ENCODE measurements at places on chromosomes 16 and 17.

DNA sequence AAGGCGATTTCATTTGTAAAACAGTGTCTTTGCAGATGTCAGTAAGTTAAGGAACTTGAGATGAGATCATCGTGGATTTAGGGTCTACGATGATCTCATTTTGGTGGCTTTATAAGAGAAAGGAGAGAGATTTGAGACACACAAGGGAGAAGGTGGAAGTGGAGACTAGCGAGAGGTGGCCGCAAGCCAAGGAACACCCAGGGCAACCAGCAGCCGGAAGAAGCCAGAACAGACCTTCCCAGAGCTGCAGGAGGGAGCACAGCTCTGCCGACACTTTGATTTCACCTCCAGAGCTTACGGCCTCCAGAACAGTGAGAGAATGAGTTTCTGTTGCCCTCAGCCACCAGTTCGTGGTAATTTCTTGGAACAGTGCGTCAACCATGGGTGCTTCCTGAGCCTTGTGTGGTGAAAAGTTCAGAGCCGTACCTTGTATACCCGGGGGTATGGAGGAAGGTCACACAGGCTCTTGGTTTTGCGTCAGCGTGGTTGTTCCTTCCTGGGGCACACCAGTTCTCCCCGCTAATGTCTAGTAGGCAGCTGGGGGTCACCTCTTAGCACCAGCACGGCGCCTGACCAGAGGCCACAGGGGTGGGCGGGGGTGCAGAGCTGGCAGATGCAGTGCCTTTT lies 12.9 kb upstream of the SEC14L1 start:
- DNase-seq: peak; percentile 53

GRCh38 chr17:4942760-4943508 lies 2.9 kb downstream of the RNF167 start:
- DNase-seq: no peak

DNA sequence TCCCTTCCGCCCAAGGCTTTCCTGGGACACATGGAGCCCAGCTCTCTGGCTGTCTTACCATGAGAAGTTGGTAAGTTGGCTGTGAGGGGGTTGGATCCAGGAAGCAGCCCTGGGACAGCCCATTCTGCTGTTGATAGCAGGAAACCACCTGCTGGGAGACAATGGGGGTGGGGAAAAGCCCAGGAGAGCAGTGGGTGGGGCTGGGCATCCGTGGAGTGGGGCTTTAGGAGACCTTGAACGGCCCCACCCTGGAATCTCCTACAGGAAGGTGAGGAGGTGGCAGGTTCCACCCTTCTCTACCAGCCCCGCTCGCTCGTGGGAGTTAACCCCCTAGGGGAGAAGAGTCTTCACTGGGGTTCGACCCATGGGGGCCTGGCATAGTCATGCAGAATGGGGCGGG lies 5.8 kb downstream of the TMEM92 start:
- no peak for DNase-seq

GRCh38 chr16:66197668-66198278 lies 168.7 kb upstream of the CDH5 start:
- no peak for DNase-seq

- DNase-seq: no peak
These were observed 235.8 kb downstream of the MAP2K4 start for GRCh38 chr17:12256380-12256995.

DNA sequence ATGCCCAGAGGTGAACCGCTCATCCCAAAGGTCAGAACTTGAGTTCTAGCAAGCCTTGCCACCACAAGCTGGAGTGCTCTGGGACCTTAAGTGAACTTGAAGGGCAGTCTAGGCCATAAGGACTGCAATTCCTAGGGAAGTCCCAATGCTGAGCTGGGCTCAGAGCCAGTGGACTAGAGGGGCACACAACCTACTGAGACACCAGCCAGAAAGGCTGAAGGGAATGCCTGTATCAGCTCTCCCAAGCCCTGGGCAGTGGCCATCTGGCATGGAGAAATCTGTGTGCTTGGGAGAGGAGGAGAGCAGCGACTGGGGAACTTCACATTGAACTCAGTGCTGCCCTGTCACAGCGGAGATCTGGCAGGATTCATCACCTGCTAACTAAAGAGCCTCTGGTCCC lies 201.3 kb downstream of the CEP112 start:
- DNase-seq: no peak

DNA sequence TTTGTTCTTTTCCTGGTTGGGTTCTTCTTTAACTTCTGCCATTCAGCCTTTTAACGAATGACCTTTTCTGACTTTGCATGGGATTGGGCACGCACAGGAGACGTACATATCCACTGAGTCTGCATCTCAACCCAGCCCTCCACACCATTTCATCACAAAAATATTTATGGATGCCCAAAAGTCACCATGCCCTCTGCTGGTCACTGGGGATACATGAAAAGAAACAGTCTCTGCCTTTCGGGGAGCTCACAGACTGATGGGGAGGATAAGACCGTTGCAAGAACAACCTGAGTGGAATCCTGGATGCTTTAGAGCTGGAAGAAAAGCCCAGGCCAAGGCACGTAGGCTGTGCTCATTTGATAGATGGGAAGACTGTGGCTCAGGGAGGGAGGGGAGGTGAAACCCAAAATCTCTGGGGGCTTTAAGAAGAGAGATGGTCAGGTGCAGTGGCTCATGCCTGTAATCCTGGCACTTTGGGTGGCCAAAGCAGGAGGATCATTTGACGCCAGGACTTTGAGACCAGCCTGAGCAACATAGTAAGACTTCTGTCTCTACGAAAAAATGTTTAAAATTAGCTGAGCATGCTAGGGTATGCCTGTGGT lies 7.9 kb upstream of the MT2A start:
- DNase-seq: no peak

DNA sequence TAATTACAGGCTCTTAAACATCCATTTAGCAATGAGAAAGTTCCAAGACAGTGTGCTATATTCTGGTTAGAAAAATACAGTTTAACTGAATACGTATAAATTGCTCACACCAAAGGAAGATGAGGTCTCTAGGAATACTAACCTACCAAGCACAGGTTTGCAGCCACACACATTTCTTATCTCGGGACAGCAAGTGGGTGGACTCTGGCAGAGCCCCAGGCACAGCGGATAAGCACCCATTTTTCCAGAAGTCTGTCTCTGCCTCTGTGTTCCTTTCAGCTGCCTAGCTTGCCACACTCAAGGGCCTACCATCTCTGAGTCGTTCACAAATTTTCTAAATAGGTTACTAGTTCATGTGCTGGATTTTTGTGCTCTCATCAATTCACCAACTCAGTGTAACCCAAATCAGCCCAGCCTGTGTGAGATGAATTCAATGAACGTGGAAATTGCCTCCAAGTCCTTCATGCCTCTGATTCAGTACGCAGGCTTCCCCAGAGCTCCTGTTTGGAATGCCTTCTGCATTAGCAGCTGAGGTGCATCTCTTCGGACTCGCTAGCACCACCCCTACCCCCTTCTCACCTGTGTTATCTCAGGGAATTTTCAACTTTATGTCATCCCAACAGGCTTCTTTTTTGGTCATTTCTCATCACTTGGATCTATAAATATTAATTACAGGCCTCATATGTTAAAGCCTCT lies 581.0 kb upstream of the CDH11 start:
- DNase-seq: no peak

- no peak for DNase-seq
These were observed 104.3 kb upstream of the HLF start for GRCh38 chr17:55160501-55160900.

DNA sequence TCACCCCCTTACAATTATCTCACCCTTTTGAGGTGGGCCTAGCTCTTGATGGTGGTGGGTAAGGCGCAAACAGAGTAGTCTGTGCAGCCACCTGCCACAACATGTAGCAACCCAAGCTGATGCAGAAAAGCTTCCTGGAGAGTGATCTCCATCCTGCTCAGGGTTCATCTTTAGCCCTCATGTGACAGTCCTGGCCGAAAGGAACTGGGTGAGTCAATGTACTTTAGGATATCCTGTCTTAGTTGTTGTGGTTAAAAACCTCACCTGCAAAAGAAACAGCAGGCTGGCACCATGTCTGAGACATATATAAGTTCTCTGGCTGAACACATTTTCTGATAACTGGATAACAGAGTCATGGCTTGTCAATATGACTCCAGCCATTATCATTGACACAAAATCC lies 183.5 kb upstream of the CPHXL start:
- no peak for DNase-seq

- DNase-seq: no peak
These were observed 237.1 kb downstream of the NTN1 start for GRCh38 chr17:9258115-9259015.

- DNase-seq: no peak
These were observed 302.9 kb downstream of the CPPED1 start for GRCh38 chr16:12500771-12501170.

DNA sequence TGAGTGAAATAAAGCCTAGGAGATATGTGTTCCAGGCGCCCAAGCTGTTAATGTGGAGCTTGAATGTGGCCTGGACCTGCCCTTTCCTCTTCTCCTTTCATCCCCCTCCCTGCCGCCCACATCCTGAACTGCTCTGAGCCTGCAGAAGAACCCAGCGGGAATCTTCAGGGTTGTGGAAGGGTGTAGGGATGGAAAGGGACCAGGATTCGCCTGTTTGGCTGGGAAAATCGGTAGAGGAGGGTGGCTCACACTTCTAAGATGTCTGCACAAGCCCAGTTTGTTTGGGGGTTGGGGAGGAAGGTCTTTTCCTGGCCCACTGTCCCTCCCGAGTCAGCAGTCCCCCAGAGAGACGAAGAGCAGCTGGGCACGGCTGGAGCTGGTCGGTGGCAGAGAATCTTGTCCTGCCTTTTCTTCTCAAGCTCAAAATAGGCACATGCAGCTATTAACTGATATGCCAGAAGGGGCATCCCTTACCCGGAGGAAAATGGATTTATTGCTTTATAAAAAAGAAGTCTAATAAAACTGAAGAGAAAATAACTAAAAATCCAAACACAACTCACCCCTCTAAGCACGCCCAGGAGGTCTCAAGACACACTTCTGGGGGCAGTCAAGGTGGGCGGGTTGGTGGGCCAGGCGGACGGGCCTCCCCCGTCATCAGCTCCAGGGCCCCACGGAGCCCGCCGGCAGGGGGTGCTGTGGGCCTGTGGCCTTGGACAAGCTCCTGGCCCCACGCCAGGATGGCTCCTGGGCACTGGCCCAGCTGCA lies 11.5 kb upstream of the PITPNA start:
- peak; percentile 48 for DNase-seq

DNA sequence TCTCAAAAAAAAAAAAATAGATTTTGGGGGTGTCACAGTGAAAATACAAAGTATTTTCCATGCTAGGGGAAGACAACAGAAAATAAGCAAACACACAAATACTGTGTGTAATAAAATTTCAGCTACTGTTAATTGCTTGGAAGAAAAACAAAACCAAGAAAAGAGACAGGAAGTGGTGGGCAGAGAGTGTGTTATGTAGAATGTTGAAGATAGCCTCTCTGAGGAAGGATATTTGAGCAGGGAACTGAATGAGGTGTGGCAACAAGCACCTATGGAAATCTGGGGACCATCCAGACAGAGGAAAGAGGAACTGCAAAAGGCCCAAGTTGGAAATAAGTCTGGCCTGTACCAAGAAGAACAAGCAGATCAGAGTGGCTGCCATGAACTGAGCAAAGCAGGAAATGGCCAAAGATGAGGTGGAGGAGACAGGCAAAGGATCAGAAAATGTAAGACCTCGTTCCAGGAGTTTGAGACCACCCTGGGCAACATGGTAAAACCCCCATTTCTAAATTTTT lies 7.8 kb upstream of the USP31 start:
- no peak for DNase-seq

DNA sequence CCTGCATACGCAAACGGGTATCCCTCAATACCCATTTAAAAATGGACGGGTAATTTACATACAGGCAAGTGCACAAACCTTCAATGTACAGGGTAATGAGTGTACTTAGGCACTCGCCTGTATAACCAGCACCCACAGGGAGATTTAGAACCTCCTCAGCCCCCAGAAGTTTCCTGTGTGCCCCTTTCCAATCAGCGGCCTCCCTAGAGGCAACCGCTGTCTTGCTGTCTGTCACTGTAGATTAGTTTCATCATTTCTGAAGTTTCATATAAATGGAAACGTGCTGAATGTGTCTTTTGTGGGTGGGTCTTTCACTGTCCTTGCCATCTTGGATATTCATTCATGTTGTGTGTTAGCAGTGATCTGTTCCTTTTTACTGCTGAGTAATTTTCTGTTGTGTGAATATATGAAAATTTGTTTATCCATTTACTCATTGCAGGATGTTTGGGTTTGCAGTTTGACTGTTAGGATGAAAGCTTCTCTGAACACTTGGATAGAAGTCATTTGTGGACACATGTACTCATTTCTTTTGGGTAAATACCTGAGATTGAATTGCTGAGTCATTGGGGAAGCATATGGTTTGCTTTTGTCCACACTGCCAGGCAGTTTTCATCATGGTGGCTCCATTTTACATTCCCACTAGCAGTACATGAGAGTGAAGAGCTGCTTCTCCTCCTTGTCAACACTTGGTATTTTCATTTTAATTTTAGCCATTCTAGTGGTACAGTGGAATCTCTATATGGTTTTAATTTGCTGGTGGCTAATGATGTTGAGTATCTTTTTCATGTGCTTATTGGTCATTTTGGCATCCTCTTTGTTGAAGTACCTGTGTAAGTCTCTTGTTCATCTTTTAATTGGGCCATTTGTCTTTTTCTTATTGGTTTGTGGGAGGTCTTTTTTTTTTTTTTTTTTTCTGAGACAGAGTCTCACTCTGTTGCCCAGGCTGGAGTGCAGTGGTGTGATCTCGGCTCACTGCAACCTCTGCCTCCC lies 2.1 kb upstream of the ADCY7 start:
- no peak for DNase-seq

DNA sequence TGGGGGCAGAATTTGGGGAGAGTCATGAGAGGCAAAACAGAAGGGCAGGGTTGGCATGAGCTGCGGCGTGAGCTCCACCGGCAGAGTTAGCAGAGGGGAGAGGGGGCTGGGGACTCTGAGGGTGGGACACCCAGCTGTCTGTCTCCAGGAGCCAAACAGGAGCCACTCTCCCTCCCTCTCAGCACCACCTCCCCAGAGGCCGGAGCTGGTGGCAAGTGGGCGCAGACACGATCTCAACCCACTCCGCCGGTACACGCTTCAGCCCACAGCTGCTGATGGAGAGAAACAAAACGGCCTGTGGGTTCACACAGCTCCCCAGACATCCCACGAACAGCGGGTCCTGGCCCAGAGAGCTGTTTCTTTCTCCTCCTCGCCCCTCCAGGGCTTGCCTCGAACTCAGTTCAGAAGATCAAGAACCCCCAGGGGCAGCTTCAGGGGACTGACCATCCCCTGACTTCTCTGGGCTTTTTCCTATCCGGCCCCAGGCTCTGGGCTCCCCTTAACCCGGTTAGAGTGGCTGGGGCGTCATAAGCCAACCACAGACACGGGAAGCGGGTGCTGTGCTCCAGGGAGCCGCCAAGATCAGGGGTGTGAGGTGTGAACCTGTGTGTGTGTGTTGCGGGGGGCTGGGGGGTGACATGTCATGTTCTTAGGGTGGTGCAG lies 7.6 kb downstream of the RHBDF2 start:
- no peak for DNase-seq

GRCh38 chr17:10516065-10516464 lies 2.3 kb downstream of the MYH1 start:
- DNase-seq: no peak

All from activated T-helper 9 cell treated with anti-CD3 and anti-CD28 coated beads, Interleukin-2, amount 50 U/mL, for 16 hours (primary cell).